ENCODE measurements at places on chromosomes 12 and 14. TPM values are rescaled to one million over a fixed set of nuclear protein-coding genes. Genes with fewer than 3 reads are reported as not detected.

GRCh38 chr14:74912801-74913200 lies 10.3 kb downstream of the RPS6KL1 start:
- no peak for DNase-seq

DNA sequence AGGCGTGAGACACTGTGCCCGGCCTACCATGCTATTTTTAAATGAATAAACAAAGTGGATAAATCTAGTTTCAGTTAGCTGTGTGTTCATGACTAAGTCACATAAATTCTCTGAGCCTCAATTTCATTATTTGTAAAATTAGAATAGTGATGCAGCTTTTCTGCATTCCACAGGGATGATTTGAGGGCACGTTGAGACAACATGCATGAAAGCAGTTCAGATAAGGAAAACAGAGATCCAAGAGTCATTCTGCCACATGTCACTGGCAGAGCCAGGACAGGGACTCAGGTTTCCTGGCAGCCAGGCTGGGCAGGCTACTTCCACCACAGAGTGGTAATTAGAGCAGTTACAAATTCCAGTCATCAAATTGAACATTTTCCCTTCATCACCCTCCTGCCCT lies 2.9 kb upstream of the PPP4R4 start:
- no peak for DNase-seq

Gene RGS6
- 4.9 TPM for total RNA-seq

Gene TTC9
- total RNA-seq, result 14.7 TPM

DNA sequence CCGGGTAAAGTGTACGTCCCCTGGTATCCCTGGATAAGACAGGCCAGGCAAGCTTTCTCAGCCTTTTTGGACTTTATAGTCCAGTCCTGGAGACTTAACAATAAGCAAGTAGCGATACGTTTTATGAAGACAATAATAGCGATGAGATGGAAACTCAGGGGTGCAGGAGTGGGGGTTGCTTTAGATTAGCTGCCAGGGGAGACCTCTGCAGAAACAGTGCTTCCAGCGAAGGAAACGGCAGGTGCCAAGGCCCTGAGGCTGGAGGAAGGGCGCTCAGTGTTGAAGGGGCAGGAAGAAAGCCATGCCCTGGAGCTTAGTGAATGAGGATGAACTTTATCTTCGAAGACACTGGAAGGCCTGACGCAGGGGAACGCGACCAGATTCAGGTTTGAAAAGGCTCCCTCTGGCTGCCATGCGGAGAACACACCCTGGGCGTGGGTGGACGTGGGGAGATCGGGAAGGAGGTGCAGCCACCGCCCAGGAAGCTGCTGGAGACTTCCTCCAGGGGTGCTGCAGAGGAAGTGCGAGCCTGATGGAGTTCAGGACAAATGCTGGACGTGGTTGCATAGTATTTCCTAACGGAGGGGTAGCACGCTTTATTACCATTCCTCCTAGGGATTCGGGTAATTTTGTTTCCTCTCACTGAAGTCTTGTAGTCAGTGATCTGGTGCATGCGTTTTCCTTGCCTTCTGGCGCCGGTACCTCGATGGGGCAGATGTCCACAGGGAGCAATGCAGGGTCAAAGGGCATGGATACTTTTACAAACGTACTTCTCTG lies 26.1 kb upstream of the UBC start:
- DNase-seq, result no peak
